ENCODE measurements at places on chromosomes 7 and 10. TPM values are rescaled to one million over a fixed set of nuclear protein-coding genes. Genes with fewer than 3 reads are reported as not detected.

Gene ZP3
- 0.93 TPM for total RNA-seq

Gene FEZF1
- total RNA-seq, result not detected

Gene FRMPD2
- total RNA-seq, result not detected

Gene CPA2
- not detected for total RNA-seq

GRCh38 chr7:83908526-83908925 is 259.6 kb upstream of the SEMA3E start:
- no peaks in the 10 kb centered on the region for H3K27me3 ChIP-seq
- H3K4me1 ChIP-seq, result no peaks in the 10 kb centered on the region
- DNase-seq, result no peak
- H3K4me3 ChIP-seq, result no peak overlapping the region
- no peak overlapping the region for H3K27ac ChIP-seq

DNA sequence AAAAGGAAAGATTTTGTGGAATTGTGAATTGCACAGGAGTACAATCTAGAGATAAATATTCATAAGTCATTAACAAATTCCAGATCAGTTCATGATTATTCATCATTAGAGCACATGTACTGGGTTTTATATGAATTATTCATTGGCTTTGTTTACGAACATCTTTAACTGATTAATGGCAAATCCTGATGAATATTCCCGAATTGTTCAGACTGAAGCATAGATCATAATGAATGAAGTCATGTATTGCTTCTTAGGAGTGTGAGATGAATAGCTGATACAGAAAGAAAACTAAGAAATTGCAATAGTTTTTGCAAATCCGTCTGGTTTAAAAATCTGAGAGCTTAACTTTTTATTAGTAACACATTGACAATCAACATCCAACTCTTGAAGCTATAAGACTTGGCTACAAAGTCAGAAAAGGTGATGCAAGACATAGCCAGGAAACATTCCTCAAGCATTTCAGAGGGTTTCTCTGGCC is 183.6 kb upstream of the DGKB start:
- H3K36me3 ChIP-seq, result no peaks in the 10 kb centered on the region
- no peaks in the 10 kb centered on the region for H3K4me1 ChIP-seq
- no peaks in the 10 kb centered on the region for H3K27me3 ChIP-seq

GRCh38 chr10:30758338-30758737 is 128.8 kb upstream of the LYZL2 start:
- H3K4me1 ChIP-seq, result no peaks in the 10 kb centered on the region
- no peaks in the 10 kb centered on the region for H3K27me3 ChIP-seq
- DNase-seq, result no peak
- no peaks in the 10 kb centered on the region for H3K36me3 ChIP-seq
- H3K4me3 ChIP-seq, result no peak overlapping the region
- H3K27ac ChIP-seq, result no peak overlapping the region

Measured in right lobe of liver (tissue), 6 donors.